ENCODE measurements at places on chromosomes 3 and 15.

DNA sequence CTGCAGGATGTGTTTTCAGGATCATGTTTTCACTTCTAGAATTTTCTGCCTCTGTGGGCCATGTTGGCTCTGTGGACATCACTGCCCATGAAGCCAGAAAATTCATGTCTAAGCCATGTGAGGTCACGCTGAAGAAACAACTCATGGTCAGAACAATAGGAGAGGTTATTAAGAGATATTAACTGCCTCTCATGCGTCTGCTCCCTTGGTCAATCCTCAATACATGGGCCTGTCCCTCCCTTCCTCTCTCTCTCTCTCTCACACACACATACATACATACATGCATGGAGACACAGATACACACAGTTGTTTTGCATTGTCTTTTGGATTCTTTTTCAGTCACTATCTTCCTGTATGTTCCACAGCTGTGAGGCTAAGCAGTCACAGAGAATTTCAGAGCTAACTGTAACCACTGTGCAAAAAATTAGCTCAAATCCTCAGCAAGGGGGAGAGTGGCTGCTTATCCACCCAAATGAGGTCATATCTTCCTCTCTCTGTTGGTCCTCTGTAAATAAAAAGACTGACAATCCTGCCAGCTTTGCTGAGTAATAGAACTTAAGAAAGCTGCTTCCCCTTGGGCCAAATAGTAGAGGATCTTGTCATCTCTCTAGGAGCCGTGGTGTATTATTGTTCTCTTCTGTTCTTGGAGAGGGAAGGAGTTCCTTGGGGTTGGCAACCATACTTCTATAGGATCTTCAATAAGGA lies 45.6 kb downstream of the LRTM1 start:
- no peak for DNase-seq

DNA sequence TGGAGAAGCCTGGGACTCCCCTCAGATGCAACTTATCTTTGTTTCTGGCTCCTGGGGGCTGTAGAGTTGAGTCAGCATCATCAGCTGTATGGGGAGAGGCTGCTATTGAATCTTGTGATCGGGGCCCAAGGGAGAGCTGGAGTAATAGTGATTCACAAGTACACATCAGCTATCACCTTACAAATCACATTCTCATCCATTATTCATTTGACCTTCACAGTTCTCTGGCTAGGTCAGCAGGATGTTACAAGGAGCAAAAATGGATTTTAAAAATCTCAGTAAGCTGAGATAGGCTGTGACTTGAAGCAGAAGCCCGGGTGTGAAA lies 175.0 kb downstream of the OPA1 start:
- DNase-seq = no peak

GRCh38 chr15:66042624-66043023 lies 173.3 kb downstream of the RAB11A start:
- no peak for DNase-seq

GRCh38 chr15:91537856-91538255 lies 315.7 kb upstream of the SLCO3A1 start:
- no peak for DNase-seq

DNA sequence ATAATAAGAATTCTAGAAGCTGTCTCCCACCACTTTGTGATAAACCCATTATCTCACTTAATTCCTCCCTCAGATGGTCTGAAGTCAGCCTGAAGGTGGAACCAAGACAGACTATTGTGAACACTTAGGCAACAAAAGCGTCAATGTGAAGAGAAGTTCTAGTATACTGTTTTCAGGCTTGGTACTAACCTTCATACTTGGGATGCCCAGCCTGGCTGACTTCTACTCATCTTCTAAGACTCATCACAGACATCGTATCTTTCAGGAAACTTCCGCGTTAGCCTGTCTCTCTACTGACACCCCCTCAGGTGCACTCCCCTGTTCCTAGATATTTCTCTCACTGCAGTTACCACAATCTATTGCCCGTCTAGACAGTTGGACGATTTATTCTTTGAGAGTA lies 201.2 kb downstream of the SATB1 start:
- DNase-seq = peak; percentile 86

GRCh38 chr15:50803479-50804180 lies 38.1 kb upstream of the SPPL2A start:
- DNase-seq = no peak

GRCh38 chr15:68829068-68829467 lies 8.4 kb upstream of the ANP32A start:
- DNase-seq = no peak

GRCh38 chr3:59499000-59499399 lies 449.2 kb upstream of the CFAP20DC start:
- DNase-seq = no peak

- DNase-seq = no peak
These were observed 103.0 kb downstream of the P3H2 start for GRCh38 chr3:190017521-190018288.

- DNase-seq = no peak
These were observed 21.2 kb downstream of the CRYGS start for GRCh38 chr3:186523022-186523421.

DNA sequence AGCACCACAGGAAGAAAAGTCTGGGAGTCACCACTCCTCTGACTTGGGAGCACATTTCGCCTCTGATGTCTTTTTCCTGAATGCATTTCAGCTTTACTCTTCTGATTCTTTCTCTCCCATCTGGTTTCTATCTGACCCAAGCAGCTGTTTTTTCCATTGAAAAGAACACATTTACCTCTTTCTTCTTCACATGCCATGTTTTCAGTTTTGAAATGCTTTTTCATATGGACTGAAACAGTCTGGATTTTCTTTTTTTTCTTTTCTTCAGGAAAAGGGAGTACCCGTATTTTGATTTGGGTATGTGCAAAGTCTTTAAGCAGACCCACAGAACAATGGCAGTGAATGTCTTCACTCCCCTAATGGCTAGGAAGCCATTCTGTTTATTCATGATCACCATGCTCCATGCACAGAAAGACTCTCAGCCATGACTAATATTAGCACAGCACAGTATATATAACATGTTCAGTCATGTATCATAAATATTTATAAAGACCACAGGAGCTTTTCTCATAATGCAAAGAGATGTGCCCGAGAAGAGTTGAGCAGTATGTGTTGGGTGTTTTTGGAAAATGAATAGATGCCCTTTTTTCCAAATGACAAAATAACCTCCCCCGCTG lies 82.7 kb upstream of the LRIG1 start:
- no peak for DNase-seq

- no peak for DNase-seq
These were observed 54.8 kb upstream of the TNFSF10 start for GRCh38 chr3:172577987-172578570.

- no peak for DNase-seq
These were observed 3.1 kb downstream of the HHATL start for GRCh38 chr3:42699511-42699971.

GRCh38 chr3:44050101-44050500 lies 191.6 kb upstream of the TOPAZ1 start:
- no peak for DNase-seq

DNA sequence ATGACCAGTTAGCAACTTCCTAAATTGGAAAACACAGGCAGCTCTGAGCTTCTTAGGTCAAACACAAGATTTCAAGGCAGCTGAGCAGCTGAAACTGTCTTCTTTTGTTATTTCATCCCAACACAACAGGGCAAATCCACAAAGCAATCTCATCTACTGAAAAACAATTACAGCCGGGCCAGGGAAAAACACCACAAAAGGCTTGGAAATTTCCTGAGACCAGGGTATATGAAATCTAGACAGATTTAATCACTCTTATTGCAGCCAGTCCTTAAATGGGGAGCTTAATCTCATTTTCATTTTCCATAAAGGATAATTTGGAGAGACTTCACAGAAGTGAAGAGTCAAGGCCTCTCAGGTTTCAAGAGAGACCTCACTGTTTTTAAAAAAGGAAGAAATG lies 181.8 kb downstream of the SSR3 start:
- no peak for DNase-seq

DNA sequence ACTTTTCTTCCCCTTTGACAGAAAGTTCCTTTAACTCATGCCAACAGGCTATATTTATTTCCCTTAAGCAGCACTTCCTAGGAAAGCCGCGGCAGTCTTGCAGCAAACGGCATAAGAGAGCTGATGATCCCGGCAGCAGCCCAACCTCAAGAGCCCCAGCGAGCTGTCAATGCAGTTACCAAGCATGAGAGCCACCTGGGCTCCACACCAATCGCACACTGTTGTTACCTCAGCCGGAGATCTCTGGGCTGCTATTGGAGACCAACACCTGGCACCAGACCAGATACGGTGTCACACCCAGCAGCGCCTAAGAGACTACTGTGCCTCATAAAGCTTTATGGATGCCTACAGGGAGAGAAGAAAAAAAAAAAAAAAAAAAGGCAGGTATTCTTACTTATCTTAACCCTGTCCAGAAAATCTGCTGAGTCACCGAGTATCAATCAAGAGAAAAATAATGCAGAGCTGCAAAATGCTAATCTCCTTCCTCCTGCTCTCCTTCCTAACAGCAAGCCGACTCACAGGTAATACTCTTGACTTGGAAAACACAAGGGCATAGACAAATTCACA lies 11.7 kb downstream of the ABCC5 start:
- no peak for DNase-seq

DNA sequence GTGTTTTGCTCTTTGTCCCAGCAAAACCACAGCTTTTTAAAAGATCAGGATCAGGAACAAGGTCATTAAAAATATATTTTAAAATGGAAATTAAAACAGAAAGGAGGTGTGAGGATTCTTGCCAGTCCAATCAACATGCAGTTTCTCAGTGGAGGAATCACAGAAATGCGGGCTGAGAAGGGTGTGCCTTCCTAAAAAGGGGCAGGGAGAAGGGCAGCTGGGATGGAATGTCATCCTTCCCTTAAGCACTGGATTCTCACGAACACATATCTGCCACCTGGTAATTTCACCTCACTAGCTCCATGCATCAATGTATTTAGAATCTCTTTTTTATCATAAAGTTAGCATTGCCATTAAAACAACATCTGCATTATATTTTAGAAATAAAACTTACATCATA lies 21.4 kb downstream of the ABI3BP start:
- no peak for DNase-seq

DNA sequence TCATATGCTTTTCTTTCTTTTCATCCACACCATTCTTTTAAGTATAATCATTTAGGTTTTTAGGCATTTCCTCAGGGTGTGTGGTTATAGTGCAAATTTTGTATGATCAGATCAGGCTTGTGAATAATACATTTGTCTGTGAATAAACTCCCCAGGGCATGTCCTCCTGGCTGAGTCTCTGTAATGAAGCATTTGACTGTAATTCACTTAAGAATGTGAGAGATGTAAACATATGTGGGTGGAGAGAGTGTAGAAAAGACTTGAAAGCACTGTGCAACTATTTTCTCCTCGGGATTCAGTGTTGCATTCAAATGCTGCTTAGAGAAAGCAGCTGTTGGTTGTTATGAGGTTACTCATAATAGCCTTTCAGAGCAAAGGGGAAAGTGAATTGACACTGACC lies 996.5 kb downstream of the TUSC7 start:
- DNase-seq = no peak

DNA sequence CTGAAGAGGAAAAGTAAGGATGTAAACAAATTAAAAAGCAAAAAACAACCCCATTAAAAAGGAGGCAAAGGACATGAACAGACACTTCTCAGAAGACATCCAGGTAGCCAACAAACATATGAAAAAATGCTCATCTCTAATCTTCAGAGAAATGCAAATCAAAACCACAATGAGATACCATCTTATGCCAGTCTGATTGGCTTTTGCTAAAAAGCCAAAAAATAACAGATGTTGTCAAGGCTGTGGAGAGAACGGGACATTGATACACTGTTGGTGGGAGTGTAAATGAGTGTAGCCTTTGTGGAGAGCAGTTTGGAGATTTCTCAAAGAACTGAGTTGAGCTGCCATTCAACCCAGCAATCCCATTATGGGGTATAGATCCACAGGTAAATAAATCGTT lies 18.6 kb upstream of the RGMA start:
- DNase-seq = no peak

DNA sequence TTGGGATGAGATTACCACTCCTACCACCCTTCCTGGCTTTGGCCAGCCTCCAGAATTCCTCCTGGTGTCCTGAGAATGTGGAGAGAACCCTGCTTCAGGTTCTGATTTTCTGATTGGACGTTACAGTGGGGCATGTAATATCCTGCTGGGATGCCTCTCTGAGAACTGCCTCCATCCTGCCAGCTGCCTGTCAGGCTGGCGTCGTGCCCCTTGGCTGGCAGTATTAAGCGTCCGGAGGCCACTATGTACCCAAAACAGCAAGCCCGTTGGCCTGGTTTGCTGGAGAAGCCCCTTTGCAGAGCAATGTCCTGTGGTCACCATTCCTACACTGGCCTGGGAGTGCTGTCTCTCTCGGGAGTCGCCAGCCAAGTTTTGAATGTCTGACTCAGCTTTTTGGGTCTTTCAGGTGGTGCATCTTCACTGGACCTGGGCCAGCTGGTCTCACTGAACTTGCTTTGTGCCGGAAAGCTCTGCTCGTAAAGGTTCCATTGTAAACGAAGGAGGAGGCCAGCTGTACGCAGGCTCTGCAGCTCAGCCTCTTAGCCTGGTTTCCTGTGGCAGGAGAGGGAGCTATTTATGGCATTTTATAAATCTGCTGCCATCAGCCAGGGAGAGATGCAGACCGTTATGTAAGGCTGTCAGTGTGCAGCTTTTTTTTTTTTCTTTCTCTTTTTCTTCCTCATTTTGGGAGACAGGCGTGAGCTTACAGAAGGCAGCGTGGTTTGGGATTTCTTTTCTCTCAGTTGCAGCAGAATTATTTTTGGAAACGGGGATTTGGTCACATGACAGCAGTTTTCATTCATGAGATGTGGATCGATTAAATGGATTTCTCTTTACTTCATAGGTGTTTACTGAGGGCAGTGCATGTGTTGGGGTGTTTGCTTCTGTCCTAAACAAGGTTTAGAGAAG lies 19.0 kb upstream of the TRAK1 start:
- DNase-seq = peak; percentile 29

DNA sequence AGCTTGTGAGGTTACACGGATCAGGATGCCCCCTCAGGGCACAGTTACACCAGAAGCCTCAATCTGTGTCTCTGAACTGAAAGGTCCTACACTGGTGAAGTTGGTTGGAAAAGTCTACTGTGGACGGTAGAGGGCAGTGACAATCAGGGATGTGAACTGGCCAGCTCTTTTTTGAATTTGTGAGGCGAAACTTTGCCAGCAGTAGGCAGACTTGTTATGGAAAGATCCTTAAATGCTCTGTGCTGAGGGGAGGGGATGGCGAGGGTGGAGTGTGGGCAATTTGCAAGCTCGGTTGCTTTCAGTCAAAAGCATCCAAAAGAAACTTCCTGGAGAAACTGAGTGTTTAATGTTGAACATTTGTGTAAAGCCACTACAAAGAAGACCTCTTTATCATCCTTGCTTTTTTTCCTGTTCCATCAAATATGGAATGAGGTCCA lies 127.4 kb upstream of the ABHD17C start:
- no peak for DNase-seq

DNA sequence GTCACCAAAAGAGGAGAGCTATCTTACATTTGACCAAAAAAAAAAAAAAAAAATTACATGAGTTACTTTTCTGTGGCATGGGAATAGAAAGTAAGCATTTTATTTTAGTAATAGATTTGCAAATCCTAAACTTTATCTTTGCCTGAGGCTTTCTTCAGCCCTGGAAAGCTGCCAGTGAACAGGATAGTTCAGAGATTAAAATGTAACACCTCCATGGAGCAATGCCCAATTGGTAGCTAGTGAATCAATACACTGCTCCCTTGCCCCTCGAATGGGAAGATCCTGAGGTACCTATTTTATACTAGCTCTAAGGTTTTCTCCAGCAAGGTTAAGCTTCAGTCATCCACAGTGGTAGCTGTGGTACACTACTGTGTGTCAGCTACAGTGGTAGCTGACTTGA lies 867.1 kb downstream of the NAALADL2 start:
- no peak for DNase-seq

GRCh38 chr3:99410789-99411311 lies 227.5 kb upstream of the COL8A1 start:
- DNase-seq = no peak

GRCh38 chr3:178085817-178086123 lies 450.5 kb upstream of the KCNMB2 start:
- DNase-seq = no peak
